Stimulated activated CD4-positive, alpha-beta T cell treated with anti-CD3 and anti-CD28 coated beads, Interleukin-4, amount 100 ng/mL, for 1 hour (primary cell): ENCODE measurements at places on chromosomes 11 and 22.

DNA sequence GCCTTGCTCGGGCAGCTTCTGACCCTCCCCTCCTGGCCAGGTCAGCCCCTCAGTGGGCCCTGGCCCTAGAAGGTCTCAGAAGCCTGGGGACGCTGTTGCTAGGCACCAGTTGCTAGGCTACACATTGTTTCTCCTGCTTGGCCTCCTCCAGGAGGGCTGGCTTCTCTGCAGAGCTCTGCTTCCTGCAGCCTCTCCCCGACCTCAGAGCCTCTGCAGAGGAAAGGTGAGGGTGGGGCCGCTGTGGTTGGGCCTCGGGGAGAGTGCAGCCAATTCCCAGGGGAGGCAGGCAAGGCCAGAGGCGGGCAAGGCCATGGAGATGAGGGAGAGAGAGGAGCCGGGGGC, 27.6 kb upstream of the LRRC10B start:
- no peak for DNase-seq

GRCh38 chr22:23696326-23696851, 5.6 kb downstream of the RGL4 start:
- peak; percentile 66 for DNase-seq

- no peak for DNase-seq
Observed at GRCh38 chr22:19998991-19999820, 17.4 kb downstream of the ARVCF start.

- no peak for DNase-seq
Observed at GRCh38 chr11:121473064-121473777, 20.5 kb upstream of the SORL1-AS1 start.

GRCh38 chr11:93520726-93521509, 22.3 kb downstream of the SMCO4 start:
- no peak for DNase-seq

DNA sequence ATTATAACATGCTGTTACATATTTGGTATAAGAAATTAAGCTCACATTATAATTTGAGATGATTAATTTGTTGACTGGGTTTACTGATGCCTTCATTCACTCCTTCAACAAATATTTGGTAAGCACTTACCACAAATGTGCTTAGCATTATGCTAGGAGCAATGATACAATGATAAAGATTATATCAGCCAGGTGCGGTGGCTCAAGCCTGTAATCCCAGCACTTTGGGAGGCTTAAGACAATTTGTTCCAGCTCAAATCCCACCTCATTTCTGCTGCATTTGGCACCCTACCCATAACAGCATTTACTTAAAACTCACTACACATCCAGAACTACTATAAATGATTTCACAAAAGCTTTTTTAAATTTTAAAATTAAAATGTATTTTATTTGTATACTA, 1263.6 kb upstream of the RAG2 start:
- no peak for DNase-seq

DNA sequence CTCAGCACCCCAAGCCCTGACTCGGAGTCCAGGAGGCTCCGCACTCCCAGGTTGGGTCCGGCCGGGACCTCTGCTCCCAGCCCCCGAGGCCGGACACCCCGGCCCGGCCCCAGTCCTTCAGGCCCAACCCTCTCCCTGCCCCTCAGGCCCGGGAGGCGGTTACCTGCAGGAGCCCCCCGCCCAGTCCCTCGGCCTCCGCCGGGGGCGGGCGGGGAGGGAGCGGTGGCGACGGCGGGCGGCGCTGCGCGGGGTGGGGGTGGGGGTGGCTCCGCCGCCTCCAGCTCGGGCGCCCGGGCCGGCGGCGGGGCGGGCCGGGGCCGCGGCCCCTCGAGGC, 310 bp downstream of the TCF20 start:
- DNase-seq = peak; percentile 48

GRCh38 chr11:86062719-86063118, 6.2 kb downstream of the PICALM start:
- DNase-seq = no peak

DNA sequence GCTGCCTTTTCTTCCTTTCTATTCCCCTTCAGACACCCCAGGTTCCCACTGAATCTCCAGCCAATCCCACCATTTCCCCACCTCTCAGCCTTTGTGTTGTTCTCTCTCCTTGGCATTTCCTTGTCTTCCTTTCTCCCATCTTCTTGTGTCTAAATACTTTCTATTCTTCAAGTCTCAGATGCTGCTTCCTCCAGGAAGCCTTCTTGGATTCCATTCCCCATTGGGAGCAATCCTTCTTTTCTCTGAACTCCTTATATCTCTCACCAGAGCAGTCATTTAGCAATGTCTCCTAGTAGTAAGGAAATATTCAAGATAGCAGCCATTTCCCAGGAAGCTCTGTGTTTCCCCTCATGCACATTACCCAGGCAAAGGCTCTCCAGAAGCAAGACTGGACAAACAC, 15.4 kb downstream of the YPEL4 start:
- DNase-seq = no peak

DNA sequence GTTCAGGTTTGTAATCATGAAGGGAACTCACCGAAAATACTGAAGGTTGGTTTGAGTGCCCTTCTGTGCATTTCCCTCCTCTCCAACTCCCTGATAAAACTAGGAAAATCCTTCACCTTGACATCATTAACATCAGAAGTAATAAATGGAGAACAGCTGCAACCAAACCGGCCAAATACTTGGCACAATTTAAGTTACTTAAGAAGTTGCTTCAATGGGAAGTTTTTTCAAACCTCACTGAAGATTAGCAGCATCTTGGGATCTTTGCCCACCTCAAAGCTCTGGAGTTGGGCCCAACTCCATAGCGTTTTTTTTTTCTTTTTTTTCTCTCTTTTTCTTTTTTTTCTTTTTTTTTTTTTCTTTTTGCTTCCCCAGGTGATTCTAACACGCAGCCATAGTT, 784.8 kb downstream of the KCNA4 start:
- DNase-seq = no peak

- DNase-seq = no peak
Observed at GRCh38 chr11:111714522-111714921, 51.7 kb downstream of the PPP2R1B start.

- DNase-seq = no peak
Observed at GRCh38 chr11:112522536-112522935, 261.9 kb upstream of the PLET1 start.

DNA sequence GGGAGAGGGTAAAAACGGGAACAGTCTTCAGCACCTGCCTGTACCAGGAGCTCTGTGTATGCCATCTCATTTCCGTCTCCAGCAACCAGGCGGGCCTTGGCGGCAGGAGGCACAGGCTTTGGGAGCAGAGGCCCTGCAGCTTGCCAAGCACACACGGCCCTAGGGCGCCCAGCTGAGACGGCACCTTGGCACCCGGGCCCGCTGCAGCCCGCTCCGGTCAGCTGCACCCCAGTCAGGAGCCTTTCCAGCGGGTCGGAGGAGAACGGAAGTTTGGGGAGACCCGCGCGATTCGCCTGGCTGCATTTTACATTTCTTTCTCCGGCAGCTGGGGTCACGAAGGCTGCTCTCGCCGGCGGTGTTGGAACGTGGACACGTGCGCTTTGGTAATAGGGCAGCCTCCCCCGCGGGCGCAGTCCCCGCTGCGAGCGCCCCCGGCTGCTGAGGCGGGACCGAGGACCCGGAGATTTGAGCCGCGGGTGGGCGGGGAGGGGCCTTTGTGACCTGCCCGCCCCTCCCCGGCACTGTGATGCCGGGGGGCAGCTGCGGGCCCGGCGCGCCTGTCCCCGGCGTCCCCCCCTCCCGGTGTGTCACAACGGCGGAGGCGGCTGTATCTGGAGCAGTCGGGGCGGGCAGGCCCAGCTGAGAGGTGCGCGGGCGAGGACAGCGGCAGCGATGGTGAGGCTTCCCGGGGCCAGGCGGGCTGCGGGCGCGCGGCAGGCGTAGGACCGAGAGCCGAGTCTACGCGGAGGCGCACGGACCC, at the start of gene TUBA8:
TUBA8 (plus strand) TSS at position 616 of the 760 bp plus-strand sequence; CDS start at position 673, 57 bp downstream.
- DNase-seq = peak; percentile 51
